ENCODE measurements at places on chromosomes 5 and 9.
A peak's percentile ranks its signal among the peaks of the same experiment; 100 is the strongest.

- DNase-seq: peak; percentile 20
Measured at GRCh38 chr9:125797930-125798329, 50.8 kb downstream of the PBX3 start.

DNA sequence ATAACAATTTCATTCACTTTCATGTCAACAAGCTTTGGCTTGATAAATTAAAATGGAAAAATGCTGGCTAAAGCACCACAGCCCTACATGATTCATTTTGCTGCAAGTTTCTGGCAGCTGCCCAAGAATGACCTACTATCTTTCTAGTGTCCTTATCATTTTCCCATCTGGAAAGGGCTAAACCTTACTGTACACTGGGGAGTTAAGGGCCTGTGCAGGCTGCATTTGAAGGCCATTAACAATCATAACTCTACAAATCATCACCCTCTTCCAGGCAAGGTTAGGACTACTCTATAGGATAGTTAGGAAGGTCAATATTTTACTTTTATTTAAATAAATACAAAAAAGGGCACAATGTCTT, 579.7 kb upstream of the ZNF608 start:
- DNase-seq: peak; percentile 85

DNA sequence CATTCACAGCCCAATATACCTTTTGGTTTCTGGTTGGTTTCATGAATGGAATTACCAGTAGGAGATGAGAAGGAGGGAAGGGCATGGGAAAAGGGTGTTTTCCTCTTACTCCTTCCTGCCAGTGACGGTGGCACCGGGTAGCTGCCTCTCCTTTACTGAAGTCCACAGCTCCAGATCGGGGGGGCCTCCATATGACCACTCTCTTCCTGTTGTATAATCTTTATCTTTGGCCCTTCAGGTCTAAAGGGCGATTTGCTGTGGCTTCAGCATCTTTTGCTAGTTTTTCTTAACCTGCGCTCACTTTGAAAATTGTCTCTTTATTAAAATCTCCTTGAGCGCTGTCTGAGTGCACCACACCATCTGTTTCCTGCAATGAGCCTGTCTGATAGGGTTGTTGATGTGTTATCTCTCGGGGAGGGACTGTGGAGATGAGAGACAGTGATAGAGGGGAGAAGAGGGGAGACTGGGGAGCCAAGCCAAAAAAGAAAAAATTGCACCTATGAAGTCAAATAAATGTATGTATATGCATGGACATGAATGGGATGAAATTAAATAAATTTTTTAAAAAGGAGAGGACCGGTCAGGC, 449.3 kb upstream of the KLF4 start:
- no peak for DNase-seq

- DNase-seq: no peak
Measured at GRCh38 chr5:110087829-110088228, 398.1 kb downstream of the MAN2A1 start.

- no peak for DNase-seq
Measured at GRCh38 chr9:7622481-7622880, 177.1 kb downstream of the DMAC1 start.

Measured in EH (cell line).